ENCODE measurements at places on chromosomes 6 and 20.
A peak's percentile ranks its signal among the peaks of the same experiment; 100 is the strongest.

DNA sequence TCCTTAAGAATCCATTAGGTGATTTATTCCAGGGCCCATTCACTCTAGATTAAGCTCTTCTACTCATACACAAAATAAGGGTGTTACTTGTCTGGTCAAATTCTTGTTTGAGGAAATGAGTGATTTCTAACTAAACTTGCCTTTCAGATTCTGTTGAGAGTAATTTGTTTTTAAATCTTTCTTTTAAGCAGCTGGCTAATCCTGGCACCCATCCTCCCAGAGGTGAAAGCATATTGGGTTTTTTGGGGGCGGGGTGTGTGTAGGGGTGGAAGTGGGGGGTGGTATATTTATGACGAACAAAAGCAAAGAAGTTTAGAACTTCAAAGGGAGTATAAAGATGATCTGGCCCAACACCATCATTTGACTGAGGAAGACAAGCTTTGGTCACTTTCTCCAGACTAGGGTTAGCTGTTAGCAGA is 94.7 kb downstream of the RTN4IP1 start:
- peak; percentile 44 for DNase-seq

- DNase-seq, result no peak
Observed at GRCh38 chr6:167455371-167455770, 130.5 kb downstream of the TTLL2 start.

GRCh38 chr20:3380228-3381070 is 27.0 kb downstream of the DNAAF9 start:
- DNase-seq, result no peak

DNA sequence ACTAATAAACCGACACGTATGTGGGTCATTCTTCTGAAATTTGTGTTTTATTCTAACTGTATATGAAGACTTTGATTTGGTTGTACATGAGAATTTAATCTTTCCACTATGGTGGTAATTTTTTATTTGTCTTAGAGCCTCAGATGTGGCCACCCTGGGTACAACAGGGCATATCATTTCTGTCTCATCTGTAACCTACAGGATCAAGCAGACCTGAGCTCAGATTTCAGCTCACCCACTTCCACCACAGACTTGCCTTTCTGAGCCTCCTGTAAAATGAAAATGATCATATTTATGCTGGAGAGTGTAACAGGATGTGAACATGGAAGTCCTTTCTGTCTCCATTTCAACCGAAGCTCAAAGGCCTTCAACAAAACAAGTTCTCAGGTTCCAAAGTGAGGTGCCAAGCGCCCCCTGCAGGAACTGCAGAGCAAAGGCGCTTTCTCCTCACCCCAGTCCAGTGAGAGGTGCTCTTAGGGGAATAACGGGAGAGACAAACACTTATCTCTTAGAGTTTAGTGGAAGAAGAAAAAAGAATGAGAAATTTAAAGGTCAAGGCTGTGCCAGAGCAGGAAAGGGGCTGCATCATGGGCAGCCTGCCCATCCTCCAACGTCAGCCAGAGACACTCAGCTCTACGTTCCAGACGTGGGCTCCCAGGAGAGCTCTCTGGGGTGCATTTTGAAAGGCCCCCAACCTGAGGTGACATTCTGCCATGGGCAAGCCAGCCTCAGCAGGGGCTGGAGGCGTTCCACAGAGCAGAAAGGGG is 23.0 kb upstream of the CD24 start:
- DNase-seq, result peak; percentile 43

DNA sequence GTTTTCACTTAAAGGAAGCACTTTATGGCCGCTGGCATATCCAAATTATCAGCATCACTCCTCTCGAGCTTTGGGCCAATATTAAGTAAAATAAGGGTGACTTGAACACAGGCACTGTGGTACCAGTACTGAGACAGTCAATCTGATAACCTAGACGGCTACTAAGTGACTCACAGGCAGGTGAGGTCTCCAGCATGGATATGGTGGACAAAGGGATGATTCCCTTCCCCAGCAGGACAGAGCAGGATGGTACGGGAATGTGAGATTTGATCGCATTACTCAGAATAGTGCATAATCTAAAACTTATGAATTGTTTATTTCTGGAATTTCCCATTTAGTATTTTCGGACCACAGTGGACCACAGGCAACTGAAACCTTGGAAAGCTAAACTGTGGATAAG is 55.7 kb downstream of the TNFRSF21 start:
- no peak for DNase-seq

DNA sequence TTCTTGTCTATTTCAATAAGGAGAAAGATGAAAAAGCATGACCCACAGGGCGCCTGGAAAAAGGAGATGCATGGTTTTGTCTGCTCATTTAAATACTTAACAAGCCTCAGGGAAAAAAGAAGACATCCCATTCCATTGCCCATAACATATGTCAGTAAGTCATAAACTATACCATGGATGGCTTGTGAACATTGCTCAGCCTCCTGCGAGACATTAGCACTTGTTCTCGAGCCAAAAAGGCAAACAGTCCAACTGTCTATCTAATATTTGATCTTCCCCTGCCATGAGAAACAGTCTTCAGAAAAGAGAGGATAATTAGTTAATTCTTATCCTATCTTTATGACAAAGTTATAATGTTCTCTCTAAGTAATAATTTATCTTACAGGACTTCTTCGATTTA is 527.4 kb downstream of the HACE1 start:
- DNase-seq, result no peak

DNA sequence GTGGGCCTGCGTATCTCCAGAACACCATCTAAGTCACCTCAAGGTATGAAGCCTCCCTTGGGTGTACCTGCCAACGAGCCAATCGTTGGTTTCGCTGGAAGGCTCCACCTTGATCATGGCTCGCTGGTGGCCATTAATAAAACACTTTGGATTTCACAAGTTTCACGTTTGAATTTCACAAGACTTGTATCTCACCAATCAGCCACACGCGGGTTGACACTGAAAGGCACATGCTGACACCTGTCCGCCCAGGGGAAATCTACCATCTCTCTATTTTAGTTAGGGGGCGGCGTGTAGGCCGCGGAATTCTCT is 586 bp upstream of the HMGA1 start:
- DNase-seq, result peak; percentile 55

DNA sequence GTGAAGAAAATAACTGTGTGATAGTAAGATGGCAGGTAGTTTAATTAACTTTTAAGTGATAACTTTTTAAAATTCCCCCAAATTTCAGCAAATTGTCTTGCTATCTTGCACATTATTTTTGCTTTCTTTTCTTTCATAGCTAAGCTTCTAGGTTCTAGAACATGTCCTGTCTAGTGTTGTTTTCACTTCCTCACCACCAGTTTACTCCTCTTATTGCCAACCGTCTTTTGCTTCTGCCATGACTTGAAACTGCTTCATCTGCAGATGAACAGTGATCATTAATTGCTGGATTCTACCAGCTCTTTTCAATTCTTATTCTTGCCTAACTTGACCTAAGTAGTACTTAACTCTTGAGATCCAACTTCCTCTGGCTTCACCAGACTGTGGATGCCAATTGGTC is 137.8 kb downstream of the CENPW start:
- DNase-seq, result no peak

- DNase-seq, result no peak
Observed at GRCh38 chr6:126983779-126984178, 134.7 kb upstream of the RSPO3 start.

DNA sequence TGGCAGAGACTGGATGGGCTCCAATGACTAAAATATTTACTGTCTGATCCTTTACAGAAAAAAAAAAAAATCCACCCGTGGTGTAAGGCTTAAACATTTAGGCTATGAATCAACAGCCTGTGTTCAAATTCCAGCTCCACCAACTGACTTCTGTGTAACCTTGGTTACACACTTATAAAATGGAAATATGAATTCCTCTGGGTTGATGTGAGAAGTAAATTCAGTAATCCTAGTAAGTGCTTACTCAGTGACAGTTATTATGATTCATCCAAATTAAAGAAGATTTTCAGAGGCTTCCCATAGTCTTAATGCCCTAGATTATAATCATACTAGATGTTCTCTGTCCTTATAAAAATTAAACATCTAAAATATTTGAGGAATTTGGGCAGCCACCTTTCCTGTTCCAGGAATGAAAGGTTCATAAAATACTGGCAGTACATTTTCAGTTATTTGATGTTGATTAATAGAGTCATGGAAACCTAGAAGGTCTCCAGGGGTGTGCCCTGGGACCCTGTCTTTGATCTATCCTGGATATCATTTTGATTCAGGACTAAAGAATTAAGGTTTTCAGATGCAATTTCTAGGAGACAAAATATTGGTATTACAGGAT is 180.3 kb upstream of the ZNF217 start:
- DNase-seq, result no peak

GRCh38 chr20:10524034-10524476 is 89.0 kb downstream of the SLX4IP start:
- no peak for DNase-seq

DNA sequence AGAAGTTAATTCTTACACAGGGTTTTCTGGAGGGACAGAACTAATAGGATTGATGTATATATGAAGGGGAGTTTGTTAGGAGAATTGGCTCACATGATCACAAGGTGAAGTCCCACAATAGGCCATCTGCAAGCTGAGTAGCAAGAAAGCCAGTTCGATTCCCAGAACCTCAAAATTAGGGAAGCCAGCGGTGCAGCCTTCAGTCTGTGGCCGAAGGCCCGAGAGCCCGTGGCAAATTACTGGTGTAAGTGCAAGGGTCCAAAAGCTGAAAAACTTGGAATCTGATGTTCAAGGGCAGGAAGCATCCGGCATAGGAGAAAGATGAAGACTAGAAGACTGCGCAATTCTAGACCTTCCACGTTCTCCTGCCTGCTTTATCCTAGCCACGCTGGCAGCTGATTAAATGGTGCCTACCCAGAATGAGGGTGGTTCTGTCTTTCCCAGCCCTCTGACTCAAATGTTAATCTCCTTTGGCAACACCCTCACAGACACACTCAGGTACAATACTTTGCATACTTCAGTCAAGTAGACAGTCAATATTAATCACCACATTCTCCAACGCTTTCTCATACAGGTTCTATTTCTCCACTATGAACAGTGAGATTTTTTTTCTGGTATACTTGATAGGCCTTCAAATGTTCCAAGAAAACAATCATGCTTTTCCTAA is 357.0 kb downstream of the LAMA2 start:
- DNase-seq, result no peak

DNA sequence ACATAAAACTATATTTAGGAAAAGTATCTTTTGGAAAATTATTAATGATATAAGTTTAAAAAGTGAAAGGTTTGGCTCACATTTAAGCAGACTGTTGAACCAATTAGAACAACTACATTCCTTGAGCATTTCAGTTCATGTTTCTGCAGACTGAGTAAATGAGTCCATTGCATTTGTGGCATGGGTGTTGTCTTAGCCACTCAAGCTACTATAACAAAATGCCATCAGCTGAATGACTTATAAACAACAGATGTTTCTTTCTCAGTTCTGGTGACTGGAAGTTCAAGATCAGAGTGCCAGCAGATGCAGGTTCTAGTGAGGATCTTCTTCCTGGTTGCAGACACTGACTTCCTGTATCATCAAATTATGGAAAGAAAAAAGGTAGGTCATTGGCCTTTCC is 67.1 kb upstream of the SLC2A12 start:
- no peak for DNase-seq

DNA sequence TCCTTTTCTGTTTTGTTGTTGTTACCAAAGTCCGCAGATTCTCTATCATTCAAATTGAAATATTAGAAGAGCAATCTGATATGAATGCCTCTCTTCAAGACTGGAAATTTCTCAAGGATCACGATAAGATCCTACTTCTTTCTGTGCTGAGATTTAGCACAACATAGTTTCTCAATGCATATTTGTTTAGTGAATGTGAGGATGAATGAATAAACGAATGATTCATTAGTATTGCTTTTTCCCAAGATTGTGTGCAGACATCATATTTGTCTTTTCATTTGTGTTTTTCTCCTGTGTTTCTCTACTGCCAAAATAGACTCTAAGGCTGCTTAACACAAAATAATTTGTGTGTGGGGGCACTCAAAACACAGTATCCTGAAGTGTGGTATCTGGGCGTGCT is 862.7 kb upstream of the MAP3K7 start:
- no peak for DNase-seq

DNA sequence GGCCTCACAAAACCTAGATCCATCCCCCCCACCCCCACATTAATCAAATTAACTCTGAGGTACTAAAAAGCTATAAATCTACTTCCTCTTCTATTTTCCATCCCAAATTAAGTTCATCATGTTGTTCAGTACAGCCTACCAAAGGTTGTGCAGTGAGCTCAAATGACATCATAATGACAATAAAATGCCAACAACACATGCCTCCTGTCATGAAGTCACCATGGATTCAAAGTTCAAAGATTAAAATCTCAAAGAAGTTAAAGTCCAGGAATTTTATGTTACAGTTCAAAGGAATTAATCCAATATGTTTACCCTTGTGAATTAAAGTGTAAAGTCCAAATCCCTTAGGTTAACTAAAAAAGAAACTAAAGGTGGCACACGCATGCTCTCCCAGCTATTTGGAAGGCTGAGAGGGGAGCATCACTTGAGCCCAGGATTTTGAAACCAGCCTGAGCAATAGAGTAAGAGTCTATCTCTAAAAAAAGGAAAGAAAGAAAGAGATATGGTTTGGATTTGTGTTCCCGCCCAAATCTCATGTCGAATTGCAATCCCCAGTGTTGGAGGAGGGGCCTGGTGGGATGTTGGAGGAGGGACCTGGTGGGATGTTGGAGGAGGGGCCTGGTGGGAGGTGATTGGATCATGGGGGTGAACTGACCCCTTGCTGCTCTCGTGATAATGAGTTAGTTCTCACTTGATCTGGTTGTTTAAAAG is 25.7 kb upstream of the SIRT5 start:
- no peak for DNase-seq

GRCh38 chr20:39233755-39234154 is 271.6 kb downstream of the DHX35 start:
- DNase-seq, result no peak

GRCh38 chr6:5878792-5879191 is 127.9 kb downstream of the NRN1 start:
- DNase-seq, result no peak

DNA sequence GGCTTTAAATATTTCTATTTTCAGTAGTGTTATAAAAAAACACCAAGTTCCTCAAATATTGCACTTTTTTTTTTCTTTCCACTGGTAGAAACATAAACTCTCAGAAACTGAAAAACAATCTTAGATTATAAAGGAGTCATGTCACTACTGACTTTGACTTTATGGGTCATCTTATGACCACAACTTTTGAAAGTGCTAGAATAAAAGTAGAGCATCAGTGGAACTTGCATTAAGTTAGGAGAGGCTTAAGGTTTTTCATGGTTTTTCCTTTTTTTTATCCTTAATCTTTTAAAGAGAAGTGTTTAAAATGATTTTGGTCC is 56.6 kb upstream of the SUPT3H start:
- no peak for DNase-seq

DNA sequence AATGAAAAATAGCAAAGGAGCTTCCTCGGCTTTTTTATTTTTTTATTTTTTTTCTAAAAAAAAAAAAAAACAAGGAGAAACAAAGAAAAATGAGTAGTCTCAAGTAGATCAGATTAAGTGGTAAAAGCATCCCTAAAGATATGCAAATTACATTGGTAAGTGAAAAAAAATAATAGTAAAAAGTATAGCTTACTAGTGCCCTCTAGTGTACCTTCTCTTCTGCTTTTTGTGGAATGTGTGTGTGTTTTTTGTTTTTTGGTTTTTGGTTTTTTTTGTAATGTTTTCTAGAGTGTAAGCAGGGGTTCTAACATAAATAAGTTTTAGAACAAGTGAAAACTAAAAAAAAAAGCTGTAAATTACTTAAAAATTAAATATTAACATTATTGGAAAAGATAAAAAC is 1062.0 kb downstream of the HACE1 start:
- DNase-seq, result no peak

All from activated naive CD8-positive, alpha-beta T cell treated with anti-CD3 and anti-CD28 coated beads for 36 hours (primary cell).